ENCODE measurements at places on chromosomes 5 and 9.

- DNase-seq: no peak
Measured at GRCh38 chr5:130077007-130077406, 172.7 kb downstream of the CHSY3 start.

GRCh38 chr5:13859270-13860065 lies 85.0 kb downstream of the DNAH5 start:
- DNase-seq: no peak

- DNase-seq: no peak
Measured at GRCh38 chr9:89500008-89500407, 2.1 kb upstream of the SEMA4D start.

DNA sequence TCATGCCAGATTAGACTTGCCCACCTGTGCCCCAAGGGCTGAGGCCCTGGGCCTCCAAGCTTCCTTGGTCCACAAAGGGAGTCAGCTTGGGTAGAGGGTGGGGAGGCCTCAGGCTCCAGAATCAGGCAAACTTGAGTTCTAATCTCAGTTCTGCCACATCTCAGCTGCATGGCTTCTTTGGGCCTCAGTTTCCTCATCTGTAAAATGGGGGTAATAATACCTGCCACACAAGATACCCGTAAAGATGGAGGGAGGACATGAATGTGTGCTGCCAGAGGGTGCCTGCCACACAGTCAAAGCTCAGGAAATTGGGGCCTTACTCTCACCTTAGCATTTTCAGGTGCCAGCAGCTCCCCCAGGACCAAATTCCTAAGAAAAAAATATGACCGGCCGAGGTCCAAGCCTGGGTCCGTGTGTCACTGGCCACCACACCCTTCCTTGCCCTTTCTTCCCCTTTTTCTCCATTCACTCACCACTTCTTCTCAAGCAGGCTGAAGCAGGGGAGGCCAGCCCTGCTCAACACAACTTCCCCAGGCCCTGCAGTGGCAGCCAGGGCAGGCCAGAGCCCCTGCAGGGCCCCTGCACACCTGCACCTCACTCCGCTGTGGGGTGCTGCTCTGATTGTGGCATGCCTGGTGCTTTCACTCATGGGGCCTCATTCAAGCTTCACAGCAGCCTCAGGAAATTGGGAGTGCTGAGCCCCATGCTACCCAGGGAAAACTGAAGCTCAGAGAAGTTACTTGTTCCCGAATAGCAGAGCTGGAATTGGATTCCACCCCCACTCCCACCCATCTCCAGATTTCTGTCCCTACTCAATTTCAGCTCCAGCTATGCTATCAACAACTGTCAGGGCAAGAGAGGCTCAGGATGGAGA lies 3.9 kb downstream of the RGS14 start:
- no peak for DNase-seq

DNA sequence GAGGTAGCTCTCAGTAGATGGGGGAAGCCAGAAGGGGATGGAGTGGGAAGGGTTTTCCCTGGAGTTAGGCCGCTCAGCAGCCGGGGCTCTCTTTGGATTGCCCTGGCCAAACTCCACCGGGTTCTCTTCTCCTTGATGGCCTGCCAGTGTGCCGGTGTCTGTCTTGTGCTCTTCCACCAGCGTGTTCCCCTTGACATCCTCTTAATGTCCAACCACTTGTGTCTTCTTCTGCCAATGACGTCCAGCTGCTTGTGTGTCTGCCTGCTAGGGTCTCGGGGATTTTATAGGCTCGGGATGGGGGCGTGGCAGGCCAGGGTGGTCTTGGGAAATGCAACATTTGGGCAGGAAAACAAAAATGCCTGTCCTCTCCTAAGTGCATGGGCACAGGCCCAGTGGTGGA lies 313.1 kb upstream of the PUM3 start:
- no peak for DNase-seq

DNA sequence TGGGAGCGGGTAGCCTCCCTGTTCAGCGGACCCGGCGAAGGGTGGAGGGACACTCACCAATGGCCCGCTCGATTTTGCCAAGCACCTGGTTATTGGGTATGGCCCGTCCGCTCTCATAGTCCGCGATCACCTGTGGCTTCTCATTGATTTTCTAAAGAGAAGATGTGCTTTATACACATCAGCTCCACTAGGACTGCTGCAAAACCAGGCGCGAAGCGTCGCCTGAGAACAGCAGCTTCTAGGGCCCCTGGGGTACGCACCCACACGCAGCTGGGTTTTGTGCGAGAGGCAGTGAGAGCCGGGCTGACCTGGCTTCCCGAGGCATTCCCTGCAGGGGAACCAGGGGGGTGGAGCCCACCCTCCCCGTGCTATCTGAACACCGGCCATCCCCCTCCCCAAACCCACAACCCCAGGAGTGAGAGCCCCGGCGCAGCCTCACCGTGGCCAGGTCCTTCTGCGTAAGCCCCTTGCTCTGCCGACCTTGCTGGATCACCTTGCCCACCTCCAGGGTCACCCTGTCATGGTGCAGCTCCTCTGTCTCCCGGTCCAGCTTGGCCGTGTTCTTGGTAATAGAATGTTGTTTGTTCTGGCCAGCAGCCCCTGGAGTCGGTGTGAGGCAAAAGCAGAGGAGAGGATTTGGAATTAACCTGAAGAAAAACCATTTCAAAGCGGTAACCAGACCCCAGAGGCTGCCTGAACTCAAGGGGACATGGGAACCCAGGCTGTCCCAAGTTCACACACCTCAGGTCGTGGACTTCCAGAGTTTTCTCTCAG lies 3.1 kb downstream of the EDF1 start:
- DNase-seq: no peak

- no peak for DNase-seq
Measured at GRCh38 chr9:78666818-78667414, 370.0 kb downstream of the PSAT1 start.

DNA sequence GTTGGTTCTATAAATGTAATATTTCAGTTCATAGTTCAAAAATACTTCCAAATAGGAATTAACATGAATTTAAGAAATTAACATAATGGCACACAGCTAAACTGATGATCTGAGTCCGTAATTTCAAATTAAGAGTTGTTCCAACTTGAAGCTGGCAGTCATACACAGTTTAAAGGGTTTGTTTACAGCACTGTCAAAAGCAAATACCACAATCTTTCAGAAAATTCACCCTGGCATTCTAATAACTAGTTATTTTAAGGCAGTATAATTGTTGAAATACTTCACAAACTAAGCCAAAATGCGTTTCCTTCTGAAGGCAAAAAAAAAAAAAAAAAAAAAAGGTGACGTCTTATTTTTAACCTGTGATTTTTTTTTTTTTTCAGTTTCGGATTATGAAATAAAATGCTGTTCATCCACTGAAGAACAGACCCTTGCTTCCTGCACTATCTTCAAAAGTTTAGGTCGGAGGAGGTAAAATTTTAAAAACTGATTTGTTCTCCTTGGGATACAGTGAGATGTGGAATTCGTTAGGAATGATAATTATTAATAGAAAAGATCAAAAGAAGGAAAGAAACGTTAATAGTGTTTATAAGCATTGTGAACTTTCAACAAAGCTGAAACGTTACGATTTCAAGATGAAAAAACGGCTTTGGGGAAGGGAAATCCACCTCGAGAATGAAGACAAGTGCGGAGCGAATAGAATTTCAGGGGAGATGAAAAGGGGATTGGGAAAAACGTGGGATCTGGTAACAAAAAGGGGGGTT lies 850 bp downstream of the IL6ST start:
- DNase-seq: no peak

GRCh38 chr5:171614971-171615653 lies 170.5 kb upstream of the SMIM23 start:
- no peak for DNase-seq

GRCh38 chr5:75169516-75169915 lies 67.2 kb downstream of the ANKRD31 start:
- no peak for DNase-seq

DNA sequence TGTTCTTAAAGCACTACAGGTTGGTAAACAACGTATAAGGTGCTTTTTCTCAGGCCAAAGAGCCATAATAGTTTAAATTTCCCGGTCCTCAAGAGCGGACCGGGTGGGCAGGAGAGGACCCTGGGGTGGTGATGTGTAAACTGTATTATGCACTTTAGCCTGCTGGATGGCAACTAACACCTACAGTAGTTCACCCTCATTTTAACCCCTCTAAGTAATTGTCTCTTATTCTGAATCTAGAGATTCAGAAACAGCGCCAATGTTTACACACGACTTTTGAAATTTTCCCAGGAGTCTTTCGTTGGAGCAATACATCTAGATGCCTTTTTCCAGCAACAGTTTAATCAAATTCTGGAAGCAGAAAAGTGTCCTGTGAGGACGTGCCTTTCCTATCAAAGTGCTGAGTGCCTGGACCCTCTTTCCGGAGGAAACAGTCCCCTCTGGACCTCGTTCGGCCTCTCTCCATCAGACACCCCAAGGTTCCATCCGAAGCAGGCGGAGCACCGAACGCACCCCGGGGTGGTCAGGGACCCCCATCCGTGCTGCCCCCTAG lies 676 bp upstream of the OCLN start:
- no peak for DNase-seq

DNA sequence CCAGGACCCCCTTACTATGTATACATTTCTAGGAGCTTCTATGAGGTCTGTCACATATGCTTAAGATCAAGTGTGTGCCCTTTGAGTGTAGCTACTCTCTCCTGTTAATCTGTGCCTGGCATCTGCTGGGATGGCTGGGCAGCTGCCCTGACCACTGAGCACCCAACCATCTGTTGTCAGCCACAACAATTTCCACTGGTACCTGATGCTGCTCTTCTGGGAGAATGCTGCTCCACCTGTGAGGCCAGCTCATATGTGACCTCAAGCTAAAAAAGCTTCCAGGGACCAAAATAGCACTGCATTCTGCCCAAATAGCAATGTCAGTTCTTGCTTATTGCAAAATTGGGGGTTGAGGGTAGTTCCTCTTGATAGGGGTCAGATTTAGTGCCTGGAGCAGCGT lies 595.6 kb downstream of the RAB3C start:
- DNase-seq: no peak

DNA sequence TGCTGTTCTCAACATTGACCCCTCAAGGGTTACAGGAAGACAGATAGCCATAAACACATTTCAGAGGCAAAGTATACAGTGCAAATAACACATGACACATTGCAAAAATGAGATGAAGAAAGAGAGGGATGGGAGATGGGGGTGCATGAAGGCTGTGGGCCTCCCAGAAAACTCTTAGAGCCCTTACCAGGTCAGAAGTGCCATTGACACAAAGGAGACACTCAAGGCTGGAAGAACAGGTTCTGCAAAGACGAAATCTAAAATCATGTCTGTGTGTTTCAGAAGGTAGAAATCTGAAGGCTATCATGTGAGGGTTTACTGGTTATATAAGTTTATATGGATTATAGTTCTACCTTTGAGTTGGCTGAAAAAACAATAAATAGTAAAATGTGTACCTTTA lies 318.8 kb downstream of the BNC2 start:
- DNase-seq: no peak

GRCh38 chr5:96816991-96817390 lies 9.2 kb upstream of the ERAP1 start:
- no peak for DNase-seq

DNA sequence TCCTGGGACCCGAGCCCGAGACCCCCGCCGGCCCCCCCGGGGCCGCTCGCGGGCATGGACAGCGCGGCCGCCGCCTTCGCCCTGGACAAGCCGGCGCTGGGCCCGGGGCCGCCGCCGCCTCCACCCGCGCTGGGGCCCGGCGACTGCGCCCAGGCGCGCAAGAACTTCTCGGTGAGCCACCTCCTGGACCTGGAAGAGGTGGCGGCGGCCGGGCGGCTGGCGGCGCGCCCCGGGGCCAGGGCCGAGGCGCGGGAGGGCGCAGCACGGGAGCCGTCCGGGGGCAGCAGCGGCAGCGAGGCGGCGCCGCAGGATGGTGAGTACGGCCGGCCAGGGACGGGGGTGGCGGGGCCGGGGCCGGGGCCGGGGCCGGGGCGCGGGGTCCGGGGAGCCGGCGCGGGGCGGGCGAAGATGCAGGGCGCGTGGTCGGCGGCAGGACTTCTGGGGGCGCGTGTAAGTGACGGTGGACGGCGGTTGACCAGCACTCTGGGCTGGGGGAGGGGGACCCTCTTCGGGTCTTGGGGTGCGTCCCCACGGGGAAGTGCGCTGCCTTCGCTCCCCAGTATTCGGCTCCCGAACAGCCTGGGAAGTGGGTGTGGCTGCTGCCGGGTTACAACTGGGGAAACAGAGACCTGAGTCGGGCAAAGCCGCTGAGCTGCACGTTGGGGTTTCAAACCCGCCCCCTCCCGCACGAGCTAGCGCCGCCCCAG lies 520 bp downstream of the PRRX2 start:
- DNase-seq: no peak

- no peak for DNase-seq
Measured at GRCh38 chr9:5879419-5880181, 11.1 kb upstream of the MLANA start.

DNA sequence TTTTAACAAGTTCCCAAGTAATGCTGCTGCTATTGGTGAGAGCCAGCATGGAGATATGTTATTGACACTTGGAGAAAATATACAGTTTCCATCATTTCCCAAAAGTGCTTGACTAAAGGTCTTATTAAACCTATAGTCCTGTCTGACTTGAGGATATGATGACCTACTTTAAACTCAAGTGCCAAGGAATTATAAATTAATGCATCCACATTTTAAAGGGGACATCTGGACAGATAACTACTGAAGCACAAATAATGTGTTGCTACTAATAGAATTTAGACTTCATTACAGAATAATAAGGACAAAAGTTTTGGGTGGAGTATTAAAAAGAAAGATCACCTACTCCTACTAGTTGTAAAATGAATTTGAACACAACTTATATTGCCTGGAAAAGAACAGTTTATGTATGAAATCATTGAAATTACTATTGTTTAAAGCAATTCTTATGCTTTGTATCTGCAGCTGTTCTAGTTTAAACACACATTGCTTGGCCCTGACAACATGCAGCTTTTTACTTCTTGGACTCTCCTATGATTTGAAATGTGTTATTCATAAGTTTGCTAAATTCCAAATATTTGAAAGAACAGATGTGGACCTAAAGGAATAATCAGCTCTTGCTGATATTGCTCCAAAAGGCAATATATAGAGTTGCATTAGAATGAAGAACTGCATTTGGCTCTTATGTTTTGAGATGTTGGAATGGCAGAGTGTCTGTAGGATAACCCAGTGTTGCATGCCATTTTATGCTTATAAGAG lies 73.4 kb downstream of the SGCD start:
- no peak for DNase-seq

- DNase-seq: no peak
Measured at GRCh38 chr9:133463234-133463863, 3.6 kb downstream of the CACFD1 start.

- no peak for DNase-seq
Measured at GRCh38 chr5:67373518-67373917, 176.9 kb upstream of the CD180 start.

DNA sequence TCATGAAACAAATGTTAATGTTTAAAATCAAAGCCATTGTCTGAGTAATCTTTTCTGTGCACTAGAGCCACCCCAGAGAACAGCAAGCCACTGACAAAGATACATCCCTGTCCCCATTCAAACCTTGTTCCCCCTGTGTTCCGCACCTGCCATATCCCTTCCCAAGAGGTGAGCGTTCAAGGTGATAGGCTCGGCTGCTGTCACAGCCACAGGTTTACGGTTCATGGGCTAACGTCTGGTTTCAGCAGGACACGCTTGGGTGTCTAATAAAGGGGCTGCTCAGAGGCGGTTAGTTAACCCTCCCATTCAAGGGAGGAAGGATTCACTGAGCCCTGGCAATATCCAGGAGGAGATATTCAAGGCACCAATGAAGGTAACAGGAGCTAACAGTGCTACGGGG lies 24.5 kb upstream of the LAMC3 start:
- DNase-seq: no peak

Measured in CD4-positive, alpha-beta T cell treated with Interleukin-6 at 100 ng/mL for 8 hours (primary cell).